T-helper 17 cell (primary cell): ENCODE measurements at places on chromosomes 5 and 9. TPM values are rescaled to one million over a fixed set of nuclear protein-coding genes. Genes with fewer than 3 reads are reported as not detected.
A peak's percentile ranks its signal among the peaks of the same experiment; 100 is the strongest.

- H3K4me1 ChIP-seq: peaks cover 18% of the 10 kb centered on the region
- H3K27ac ChIP-seq: no peak overlapping the region
- H3K36me3 ChIP-seq: peaks cover 3% of the 10 kb centered on the region
- H3K27me3 ChIP-seq: no peaks in the 10 kb centered on the region
These were observed 31.8 kb upstream of the CKS2 start for GRCh38 chr9:89278997-89279739.

DNA sequence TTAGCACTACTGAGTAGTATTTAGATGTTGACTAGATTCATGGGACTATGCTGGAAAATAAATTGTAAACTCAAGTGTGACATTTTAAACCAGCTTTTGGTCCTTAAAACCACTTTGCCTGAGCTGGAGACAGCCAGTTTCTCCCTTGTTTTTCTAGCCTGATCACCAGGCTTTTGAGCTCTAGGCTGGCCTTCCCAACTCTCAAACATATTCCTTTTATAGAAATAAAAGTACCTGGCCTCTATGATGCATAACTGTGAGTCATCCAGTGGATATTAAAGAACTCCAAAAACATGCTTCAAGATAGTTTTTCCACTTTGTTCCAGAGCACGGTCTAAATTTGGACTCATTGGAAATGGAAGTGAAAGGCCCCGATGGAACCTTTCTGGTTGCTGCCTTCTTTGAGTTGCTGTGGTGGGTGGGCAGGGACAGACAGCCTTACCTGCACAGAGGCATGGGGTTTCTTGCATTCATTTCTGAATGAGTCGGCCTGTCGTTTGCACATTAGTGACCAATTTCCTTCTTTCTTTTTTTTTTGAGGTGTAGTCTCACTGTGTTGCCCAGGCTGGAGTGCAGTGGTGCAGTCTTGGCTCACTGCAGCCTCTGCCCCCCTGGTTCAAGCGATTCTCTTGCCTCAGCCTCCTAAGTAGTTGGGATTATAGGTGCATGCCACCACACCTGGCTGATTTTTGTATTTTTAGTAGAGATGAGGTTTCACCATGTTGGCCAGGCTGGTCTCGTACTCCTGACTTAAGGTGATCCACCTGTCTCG is 43.1 kb downstream of the TRIO start:
- H3K27ac ChIP-seq: no peak overlapping the region
- no peaks in the 10 kb centered on the region for H3K4me1 ChIP-seq
- DNase-seq: no peak
- H3K36me3 ChIP-seq: no peaks in the 10 kb centered on the region
- peaks cover 27% of the 10 kb centered on the region for H3K27me3 ChIP-seq

DNA sequence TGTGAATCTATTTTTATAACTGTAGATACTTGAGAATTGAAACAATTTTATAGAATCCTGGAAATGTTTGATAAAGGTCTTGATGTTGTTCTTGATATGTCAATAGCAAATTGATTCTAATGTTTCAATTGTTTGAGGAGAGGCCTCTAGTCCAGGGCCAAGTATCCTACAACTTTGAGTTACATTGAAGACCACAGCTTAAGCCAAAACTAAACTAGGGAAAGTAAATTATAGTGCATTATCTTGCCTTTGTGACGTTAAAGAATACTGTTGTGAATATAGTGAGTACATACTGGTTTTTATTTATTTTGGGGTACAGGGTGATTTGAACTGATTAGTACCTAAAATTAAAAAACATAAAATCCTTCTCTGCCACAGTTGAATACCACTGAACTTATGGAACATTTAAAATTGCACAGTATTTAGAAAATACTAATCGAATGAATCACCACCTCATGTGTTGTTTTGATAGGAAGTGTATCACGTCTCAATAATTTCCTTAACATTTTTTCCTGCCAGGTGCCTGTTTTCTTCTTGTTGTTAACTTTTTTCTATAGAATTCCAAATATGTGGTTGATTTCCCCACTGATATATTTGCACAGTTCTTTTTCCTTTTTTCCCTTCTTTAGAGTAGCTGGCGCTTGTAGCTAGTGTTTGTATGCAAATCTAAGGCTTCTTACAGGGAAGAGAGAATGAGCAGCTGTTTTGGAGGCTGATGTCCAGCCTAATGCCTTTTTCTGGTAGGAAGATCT is 12.5 kb downstream of the ARHGEF28 start:
- no peak for DNase-seq
- no peak overlapping the region for H3K27ac ChIP-seq
- H3K4me1 ChIP-seq: peaks cover 3% of the 10 kb centered on the region
- no peaks in the 10 kb centered on the region for H3K36me3 ChIP-seq
- no peak overlapping the region for H3K4me3 ChIP-seq
- H3K27me3 ChIP-seq: peaks cover 56% of the 10 kb centered on the region

DNA sequence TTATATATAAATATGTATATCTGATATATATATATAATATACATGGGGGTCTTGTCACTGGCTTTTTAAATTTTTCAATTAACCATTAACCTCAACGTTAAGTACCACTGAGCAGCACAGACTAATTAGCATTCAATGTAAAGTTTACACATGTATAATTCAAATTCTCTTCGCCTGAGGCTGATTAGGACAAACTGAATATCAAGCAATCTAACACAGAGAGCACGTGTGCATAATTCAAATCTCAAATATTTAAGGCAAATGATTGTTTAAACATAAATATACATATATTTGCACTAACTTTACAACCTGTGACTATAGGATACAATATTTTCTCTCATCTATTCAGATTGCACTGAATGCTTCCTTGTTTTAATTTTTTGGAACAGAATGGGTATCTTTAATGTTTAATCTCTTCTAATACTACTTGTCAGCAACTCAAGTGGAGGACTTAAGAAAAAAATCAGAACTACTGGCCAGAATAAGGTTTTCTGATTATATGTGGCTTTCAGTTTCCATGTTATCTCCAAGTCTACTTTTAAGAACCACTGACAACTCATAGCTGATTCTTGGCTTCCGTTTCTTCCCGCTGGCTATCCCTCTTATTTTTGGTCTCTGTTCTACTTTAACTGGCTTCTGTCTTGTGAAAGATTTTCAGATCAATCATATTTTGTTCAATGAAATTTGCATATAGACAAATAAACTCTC is 204.8 kb downstream of the MLLT3 start:
- DNase-seq: no peak
- H3K27ac ChIP-seq: no peak overlapping the region
- no peak overlapping the region for H3K4me3 ChIP-seq
- no peaks in the 10 kb centered on the region for H3K27me3 ChIP-seq
- H3K4me1 ChIP-seq: peaks cover 26% of the 10 kb centered on the region

GRCh38 chr5:55691265-55692105 is 20.6 kb downstream of the SLC38A9 start:
- no peaks in the 10 kb centered on the region for H3K36me3 ChIP-seq
- H3K27me3 ChIP-seq: no peaks in the 10 kb centered on the region
- H3K4me3 ChIP-seq: no peak overlapping the region

GRCh38 chr5:62631909-62632580 is 53.4 kb downstream of the LRRC70 start:
- H3K4me3 ChIP-seq: no peak overlapping the region
- H3K4me1 ChIP-seq: peaks cover 2% of the 10 kb centered on the region
- no peak overlapping the region for H3K27ac ChIP-seq
- DNase-seq: no peak
- no peaks in the 10 kb centered on the region for H3K36me3 ChIP-seq
- H3K27me3 ChIP-seq: no peaks in the 10 kb centered on the region

- no peak overlapping the region for H3K4me3 ChIP-seq
- H3K27ac ChIP-seq: no peak overlapping the region
- DNase-seq: no peak
- H3K4me1 ChIP-seq: peaks cover 5% of the 10 kb centered on the region
These were observed 1248.9 kb upstream of the ACO1 start for GRCh38 chr9:31135567-31135966.

DNA sequence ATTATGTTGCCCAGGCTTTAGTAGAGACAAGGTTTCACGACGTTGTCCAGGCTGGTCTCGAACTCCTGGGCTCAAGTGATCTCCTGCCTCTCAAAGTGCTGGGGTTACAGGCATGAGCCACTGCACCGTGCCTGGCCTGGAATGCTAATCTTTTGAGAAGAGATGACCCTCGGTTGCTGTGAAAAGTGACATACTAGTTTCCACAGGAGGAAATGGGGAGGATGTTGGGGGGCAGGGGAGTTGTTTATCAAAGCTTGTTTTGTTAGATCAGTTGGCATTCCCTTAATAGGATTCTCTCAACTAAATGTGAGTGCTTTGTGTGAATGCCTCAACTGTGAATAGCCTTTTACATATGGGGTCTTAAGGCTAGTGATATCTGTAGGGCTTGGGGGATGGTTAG is 16.4 kb upstream of the MATR3 start:
- H3K4me3 ChIP-seq: peak overlapping the region; percentile 25
- no peaks in the 10 kb centered on the region for H3K36me3 ChIP-seq
- H3K4me1 ChIP-seq: peaks cover 42% of the 10 kb centered on the region
- H3K27ac ChIP-seq: peak overlapping the region; percentile 34
- no peaks in the 10 kb centered on the region for H3K27me3 ChIP-seq

DNA sequence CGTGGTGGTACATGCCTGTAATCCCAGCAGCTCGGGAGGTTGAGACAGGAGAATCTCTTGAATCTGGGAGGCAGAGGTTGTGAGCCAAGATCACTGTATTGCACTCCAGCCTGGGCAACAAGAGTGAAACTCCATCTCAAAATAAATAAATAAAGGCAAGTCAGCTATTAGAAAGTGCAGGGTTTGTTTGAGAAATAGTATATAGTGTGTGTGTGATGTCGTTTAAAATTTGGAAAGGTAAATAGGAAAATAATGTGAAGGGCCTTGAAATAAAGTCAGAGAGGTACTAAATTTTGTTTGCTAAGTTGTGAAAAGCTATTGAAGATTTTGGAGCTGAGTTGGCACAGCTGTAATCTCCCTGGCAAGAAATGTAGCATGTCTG is 17.8 kb downstream of the ZNF131 start:
- peak overlapping the region; percentile 70 for H3K27ac ChIP-seq
- H3K36me3 ChIP-seq: no peaks in the 10 kb centered on the region
- H3K27me3 ChIP-seq: no peaks in the 10 kb centered on the region
- peaks cover 36% of the 10 kb centered on the region for H3K4me1 ChIP-seq
- no peak for DNase-seq

- H3K27me3 ChIP-seq: peaks cover 14% of the 10 kb centered on the region
- no peaks in the 10 kb centered on the region for H3K4me1 ChIP-seq
- H3K27ac ChIP-seq: no peak overlapping the region
- H3K4me3 ChIP-seq: no peak overlapping the region
These were observed 111.1 kb upstream of the DAPK1 start for GRCh38 chr9:87386490-87387025.

Gene PLPPR1
- not detected for total RNA-seq

DNA sequence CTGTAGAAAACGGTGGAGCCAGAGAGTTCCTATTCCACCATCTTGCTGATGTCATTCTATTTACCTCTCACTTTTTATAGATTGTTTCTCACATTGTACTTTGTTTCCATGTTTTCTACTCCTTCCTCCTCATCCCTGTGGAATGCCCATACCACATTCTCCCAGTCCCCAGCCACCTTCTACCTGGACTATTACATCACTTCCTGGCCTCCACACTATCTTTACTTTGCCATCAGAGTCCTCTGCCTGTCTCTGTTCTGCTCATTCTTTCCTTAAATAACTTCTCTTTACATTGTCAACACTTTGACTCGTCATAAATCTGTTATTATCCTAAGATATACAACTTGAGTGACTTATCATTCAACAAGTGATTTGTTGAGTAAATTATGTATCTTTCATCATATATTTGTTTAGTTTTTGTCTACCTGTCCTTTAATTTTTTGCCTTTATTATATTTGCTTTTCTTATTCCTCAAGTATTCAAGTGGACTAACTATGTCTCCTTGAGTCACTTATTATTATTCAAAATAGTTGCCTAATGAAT is 182.5 kb downstream of the ADGRV1 start:
- DNase-seq: no peak
- peaks cover 2% of the 10 kb centered on the region for H3K36me3 ChIP-seq

DNA sequence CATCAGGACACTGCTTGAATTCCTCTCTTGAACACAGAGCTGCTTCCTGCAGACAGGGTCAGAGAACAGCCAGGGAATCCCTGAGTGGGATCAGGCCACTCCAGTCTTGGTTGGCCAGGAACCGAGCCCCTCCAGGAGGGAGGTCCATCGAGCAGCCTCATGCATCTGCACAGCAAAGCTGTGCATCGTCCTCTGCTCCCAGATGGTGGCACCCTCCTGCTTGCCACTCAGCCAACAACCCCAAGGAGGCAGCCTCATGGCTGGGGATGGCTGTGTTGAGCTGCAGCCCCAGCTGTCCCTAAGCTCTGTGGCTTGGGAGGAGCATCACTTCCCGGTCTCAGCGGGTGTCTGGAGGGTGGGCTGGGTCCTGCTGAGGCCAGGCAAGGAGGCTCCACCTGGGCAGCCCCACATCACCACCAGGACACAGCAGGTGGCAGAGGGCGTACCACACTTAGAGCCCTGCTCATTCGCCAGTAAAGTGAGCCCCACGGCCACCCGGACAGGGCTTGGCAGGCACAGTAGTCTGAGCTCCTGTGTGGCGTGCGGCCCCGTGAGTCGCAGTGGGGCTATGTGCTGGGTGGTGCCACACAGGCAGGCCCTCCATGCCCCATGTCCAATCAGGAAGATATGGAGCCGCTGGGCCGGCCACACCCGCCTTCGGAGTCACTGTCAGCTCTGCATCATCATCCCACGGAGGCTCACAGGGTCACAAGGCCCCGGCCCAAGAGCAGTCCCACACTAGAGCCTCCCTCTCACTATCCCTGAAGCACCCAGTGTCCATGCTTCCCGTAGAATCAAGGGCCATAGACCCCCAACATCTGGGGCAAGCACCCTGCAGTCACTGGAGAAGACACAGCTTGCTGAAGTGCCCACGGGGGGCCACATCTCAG is 11.9 kb downstream of the LPCAT1 start:
- H3K4me1 ChIP-seq: peaks cover 25% of the 10 kb centered on the region
- H3K27ac ChIP-seq: peak overlapping the region; percentile 59
- no peak for DNase-seq
- no peaks in the 10 kb centered on the region for H3K36me3 ChIP-seq
- no peaks in the 10 kb centered on the region for H3K27me3 ChIP-seq
- no peak overlapping the region for H3K4me3 ChIP-seq

- DNase-seq: no peak
- no peak overlapping the region for H3K4me3 ChIP-seq
- H3K27ac ChIP-seq: no peak overlapping the region
- H3K36me3 ChIP-seq: no peaks in the 10 kb centered on the region
- no peaks in the 10 kb centered on the region for H3K4me1 ChIP-seq
- H3K27me3 ChIP-seq: no peaks in the 10 kb centered on the region
These were observed 564.0 kb downstream of the PSAT1 start for GRCh38 chr9:78860801-78861475.

Gene PDGFRB
- not detected for total RNA-seq

- no peaks in the 10 kb centered on the region for H3K36me3 ChIP-seq
- no peaks in the 10 kb centered on the region for H3K4me1 ChIP-seq
- no peak overlapping the region for H3K4me3 ChIP-seq
- peaks cover 67% of the 10 kb centered on the region for H3K27me3 ChIP-seq
- no peak for DNase-seq
These were observed 335.3 kb upstream of the PANK3 start for GRCh38 chr5:168914491-168914890.
